ENCODE measurements at places on chromosomes 12 and 14.
A peak's percentile ranks its signal among the peaks of the same experiment; 100 is the strongest.

GRCh38 chr14:28661171-28661772 lies 105.3 kb upstream of the FOXG1 start:
- no peak for DNase-seq

GRCh38 chr14:93114068-93114710 lies 1.5 kb downstream of the ITPK1 start:
- DNase-seq = no peak

- no peak for DNase-seq
These were observed 356.9 kb upstream of the STXBP6 start for GRCh38 chr14:25406818-25407217.

DNA sequence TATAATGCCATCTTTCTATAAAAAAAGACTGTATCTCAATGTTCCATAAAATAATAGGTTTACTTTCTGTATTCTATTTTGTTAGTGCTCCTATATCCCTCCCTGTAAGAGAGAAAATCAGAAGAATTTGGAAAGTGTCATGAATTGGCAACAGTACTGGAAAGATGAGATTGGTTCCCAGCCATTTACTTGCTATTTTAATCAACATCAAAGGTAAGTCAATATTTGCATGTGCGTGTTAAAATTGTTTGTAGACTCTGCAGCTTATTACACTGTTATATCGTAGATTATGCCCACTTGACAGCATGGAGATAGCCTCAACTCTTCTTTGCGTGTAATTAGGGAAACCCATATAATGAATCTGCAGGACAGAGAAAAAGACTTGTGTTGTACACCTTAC lies 34.0 kb downstream of the KCNMB4 start:
- DNase-seq = no peak

DNA sequence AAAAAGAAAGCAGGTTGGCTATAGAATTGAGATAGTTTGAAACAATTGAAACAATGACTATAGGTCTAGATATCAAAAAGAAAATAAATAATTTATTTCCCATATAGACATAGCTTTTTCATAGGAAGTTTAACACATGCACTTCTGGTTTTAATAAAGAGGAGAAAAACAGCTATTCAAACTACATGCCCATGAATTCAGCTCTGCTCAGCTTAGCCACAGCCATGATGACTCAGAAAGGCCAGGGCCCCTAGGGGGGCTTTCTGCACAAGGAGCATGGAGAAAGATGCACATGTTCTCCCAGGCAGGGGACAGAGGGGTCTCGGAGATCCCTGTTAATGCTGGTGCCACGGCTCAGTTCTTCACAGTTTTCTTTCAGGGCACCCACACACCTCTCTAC lies 114.0 kb downstream of the GALC start:
- no peak for DNase-seq

- DNase-seq = no peak
These were observed 8.7 kb upstream of the KRT78 start for GRCh38 chr12:52857500-52857899.

DNA sequence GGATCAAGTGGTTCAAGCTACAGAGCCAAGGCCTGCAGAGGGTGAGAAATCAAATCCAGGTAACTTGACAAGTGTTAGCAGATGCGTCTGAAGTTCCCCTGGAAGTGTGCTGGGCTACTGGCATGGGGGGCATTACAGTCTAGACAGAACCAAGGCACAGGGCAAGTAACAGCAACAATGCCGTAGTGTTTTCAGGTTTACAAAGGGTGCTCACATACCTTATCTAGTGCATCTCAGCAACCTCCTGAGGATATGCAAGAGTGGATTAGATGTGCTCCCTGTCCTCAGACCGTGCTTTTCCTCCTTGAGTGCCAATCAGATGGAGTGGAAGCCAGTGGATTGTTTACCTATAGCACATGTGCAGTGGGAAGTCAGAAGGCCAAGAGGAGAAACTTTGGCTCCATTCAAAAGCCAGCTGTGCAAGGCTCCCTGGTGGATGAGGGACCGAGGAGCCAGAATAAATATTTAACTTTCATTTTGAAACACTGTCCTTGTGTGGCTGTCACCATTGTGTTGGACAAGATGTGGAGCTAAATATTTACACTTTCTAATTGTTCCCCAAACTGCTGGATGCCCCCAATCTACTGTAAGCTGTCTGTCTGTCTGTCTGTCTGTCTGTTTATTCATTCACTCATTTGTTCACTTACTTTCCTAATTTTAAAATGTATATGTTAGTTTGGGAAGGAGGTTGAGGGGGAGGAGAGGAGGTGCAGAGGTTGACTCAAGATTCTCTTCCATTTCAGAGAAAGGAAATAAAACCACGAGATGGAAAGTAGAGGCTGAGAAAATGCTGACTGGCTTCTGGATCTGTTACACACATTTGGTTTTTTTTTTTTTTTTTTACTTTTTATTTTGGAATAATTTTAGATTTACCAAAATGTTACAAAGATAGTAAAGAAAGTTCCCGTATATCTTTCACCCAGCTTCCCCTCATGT lies 184.0 kb upstream of the PARP11 start:
- no peak for DNase-seq

- peak; percentile 23 for DNase-seq
These were observed 115.2 kb upstream of the PELI2 start for GRCh38 chr14:56002876-56003625.

- DNase-seq = no peak
These were observed 478.3 kb upstream of the SOX5 start for GRCh38 chr12:24427776-24428175.

- DNase-seq = no peak
These were observed 75.7 kb downstream of the PITPNM2 start for GRCh38 chr12:123075087-123075645.

- DNase-seq = no peak
These were observed 295.0 kb upstream of the RTL1 start for GRCh38 chr14:101198398-101199027.

GRCh38 chr12:90298289-90298948 lies 589.8 kb upstream of the ATP2B1 start:
- DNase-seq = no peak

DNA sequence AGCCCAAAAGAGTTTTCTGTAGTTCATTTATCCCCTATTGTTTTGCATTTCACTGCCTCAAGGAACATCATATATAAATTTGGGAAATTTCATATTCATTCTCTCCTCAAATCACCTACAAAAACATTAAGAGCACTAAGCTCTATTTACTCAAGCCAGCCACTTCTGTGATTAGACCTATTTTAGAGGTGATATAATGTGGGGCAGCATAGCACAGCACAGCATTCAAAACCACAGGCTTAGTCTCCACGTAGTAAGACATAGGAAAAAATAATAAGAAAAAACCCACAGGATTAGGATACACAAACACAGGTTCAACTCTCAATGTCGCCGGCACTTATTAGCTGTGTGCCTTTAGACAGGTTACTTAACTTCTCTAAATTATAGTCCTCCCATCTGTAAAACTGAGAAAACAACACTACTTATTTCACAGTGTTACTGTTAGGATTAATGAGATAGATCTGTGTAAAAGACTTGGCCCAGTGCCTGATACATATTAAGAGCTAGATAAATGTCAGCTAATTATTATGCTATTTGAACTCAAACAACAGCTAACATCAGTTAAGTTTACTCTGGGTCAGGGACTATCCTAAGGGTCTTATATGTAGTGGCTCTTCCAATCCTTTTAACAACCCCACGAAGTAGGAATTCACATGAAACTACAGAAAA lies 20.3 kb downstream of the DCAF5 start:
- DNase-seq = no peak

GRCh38 chr12:53244337-53244736 lies 12.3 kb upstream of the RARG start:
- no peak for DNase-seq

DNA sequence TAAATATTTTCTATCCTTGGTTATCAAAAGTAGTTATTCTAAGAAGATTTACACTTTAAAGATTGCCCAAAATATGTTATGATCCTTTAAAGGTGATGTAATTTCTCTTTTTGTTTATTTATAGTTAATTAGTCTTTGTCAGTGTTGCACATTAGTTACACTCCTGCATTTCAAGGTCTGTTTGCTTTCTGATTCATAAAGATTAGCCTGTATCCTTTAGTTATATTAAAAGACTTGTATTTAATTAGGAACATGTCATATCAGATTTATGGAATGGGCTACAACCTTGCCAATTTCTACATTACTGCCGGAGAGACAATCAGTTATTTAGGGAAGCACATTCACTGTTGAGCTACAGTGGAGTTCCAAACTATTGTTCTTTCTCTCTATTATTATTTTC lies 3.5 kb downstream of the EPYC start:
- no peak for DNase-seq

All from activated CD8-positive, alpha-beta memory T cell treated with anti-CD3 and anti-CD28 coated beads, Interleukin-2, amount 50 U/mL, for 4 hours (primary cell).